ENCODE measurements at places on chromosomes 5 and 9.

DNA sequence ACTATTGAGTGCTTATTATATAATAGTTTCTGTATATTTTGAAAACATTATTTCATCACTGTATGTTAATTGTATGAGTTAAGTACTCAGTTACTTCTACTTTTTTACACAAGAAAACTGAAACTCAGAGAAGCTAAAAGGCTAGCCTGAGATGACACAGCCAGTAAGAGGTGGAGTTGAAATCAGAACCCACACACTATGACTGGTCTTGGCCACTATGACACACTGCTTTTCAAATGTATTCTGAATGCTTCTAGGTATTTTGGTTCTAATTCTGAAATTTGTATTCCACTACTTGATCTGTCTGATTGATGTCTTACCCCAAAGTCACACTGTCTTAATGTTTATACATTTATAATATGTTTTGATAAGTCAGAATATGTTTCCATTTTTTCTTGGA lies 181.8 kb downstream of the ZDHHC21 start:
- DNase-seq = no peak

- no peak for DNase-seq
These were observed 166.6 kb upstream of the CD180 start for GRCh38 chr5:67363180-67363709.

GRCh38 chr5:42751044-42751443 lies 5.6 kb upstream of the CCDC152 start:
- no peak for DNase-seq

- DNase-seq = no peak
These were observed 26.9 kb downstream of the COL15A1 start for GRCh38 chr9:98970532-98971041.

DNA sequence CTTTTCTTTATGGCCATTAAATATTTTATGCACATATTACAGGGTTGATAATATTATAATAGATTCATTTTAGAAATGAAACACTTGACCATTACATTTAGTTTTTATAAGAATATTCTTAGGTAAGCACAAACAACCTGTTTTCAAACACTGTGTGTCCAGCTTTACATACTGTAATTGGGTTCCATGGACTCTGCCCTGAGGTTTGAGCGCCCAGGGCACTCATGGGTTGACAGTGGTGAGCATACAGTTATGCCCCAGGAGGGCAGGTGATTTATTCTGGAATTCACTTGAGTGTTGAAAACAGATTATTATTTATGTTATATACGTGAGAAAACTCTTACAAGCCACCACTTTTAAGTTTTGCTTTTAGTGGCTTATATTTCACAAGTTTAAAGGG lies 33.7 kb downstream of the TRIO start:
- DNase-seq = no peak

GRCh38 chr5:93382188-93382825 lies 198.7 kb downstream of the NR2F1-AS1 start:
- DNase-seq = no peak

GRCh38 chr9:15231788-15232635 lies 75.0 kb downstream of the TTC39B start:
- no peak for DNase-seq

- no peak for DNase-seq
These were observed 40.8 kb upstream of the ORM1 start for GRCh38 chr9:114282104-114282485.

GRCh38 chr9:18806232-18807080 lies 226.6 kb downstream of the SAXO1 start:
- DNase-seq = no peak

GRCh38 chr9:13158986-13159385 lies 120.5 kb downstream of the MPDZ start:
- no peak for DNase-seq

DNA sequence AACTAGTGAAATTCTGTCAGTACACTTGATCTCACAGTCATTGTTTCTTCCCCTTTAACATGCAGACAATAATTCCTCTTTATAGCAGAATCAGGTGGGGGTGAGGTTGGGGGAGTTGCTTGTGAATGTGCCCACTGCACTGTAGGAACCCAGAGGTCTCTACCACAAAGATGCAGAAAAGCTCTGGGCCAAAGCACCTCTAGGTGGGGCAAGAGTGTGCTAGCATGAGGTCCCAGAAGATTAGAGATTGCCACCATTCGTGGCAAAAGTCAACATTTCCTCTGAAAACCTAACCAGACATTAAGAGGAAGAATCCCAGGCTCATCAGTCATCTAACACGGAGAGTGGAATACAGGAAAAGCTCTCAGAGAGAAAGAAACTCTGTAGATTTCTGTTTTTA lies 74.5 kb downstream of the PTCD2 start:
- DNase-seq = no peak

- peak; percentile 88 for DNase-seq
These were observed at the start of gene ROR2 for GRCh38 chr9:91949946-91950664. Gene ROR2, minus strand, starts transcription at chr9:91950228.

GRCh38 chr5:82808960-82809359 lies 268.2 kb downstream of the TMEM167A start:
- DNase-seq = no peak

DNA sequence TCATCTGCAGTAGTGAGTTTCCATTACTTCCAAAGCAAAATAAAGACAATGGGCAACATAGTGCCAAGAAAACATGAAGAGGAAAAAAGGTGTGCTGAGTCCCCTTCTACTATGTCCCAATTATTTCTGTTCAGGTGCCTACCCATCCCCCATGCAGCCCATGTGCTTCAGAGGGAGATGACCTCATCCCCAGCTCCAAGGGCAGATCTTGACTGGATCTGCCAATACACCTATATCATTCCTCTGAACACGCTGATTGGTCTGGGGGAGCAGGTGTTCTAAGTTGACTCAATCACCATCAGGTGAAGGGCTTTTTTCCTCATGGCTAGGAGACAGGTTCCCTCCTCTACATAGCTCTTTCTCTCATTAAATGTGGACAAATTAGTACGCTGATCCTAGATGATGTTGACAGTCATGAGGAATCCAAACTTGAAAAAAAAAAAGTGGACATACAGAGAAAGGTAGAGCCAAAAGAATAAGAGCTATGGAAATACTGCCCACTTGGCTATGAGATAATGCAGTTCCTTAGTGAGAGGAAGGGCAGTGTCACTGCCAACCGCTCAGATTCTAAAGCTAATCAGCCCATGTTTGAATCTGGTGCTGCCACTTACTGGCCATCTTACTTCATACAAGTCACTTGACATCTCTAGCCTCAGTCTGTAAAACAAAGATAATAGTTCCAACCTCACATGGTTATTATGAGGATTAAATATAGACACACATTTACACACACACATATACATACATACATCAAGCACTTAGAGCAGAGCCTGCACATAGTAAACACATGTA lies 23.1 kb downstream of the PRELID2 start:
- DNase-seq = no peak

DNA sequence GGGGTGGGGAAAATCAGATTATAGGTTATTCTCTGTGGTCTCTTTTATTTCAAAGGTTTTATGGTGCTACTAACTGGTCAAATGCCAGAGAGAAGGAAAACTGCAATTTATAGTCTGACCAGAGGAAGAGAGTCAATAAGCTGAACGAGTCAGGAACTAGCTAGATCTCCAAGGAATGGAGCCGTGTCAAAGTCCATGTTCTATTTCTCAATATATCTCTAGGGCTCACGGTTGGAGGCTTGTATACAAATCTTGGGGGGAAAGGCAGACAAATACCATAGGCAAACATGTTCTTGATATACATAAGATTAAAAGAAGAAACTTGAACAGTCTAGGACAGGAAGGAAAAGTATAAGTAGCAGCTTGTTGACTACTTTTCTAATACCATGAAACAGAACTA lies 627.1 kb downstream of the PDE4D start:
- DNase-seq = no peak
